Right renal pelvis (tissue), 4 donors: ENCODE measurements at places on chromosomes 7 and 10. TPM values are rescaled to one million over a fixed set of nuclear protein-coding genes. Genes with fewer than 3 reads are reported as not detected.

Gene CPA5
- polyA plus RNA-seq: 0.31 TPM

- no peak for DNase-seq
Measured at GRCh38 chr7:114932991-114933390, 11.1 kb downstream of the MDFIC start.

GRCh38 chr10:30902621-30903396 is 128.9 kb downstream of the ZNF438 start:
- no peak for DNase-seq

DNA sequence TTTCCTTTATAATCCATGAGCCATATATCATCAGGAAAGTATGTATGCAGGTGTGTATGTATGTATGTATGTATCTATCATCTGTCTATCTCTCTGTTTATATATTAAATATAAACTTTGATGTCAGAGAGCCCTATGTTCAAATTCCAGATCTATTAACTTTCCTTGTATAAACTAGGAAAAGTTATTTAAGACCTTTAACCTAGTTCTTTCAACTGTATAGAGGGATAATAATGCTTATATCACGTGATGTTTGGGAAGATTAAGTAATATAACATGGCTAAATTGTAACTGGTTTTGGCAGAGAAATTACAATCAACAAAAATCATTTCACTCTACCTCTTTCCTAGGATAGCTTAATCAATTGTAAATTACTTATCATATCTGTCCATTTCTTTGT is 628.3 kb upstream of the IGFBP3 start:
- DNase-seq: no peak

- no peak for DNase-seq
Measured at GRCh38 chr7:7427363-7427762, 108.3 kb downstream of the COL28A1 start.
